Omental fat pad (tissue), 4 donors: ENCODE measurements at places on chromosomes 3 and 15.

DNA sequence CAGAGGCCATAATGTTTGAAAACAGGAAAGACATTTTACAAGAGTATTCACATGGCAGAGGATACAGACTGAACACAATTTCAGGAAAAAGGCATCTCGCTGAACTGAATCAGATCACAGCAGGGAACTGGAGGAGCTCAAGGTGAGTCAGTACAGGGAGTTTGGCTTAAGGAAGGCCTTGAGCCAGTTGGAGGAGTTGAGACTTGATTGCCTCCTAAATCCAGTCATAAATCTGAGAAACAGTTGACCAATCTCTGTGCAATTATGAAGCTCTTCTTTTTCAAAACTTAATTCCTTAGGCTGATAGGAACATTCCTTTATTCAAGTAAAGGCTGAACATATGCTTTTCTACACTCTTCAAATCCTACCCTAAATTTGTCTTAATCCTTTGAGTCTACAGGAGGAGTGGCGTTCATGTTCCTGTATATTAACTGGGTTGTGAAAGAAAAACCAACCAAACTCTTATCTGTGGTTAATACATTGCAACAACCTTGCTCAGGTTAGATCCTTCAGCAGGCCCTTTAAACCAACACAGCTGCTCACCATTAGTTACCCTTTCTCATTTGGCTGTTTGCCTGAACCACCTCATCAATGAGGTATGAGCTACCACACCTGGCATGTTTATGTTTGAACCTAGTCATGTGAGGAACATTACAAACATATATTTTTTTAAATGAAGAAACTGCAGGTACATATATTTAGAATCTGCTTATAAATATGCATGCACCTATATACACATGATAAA is 404.1 kb upstream of the ATP11B start:
- DNase-seq = no peak

GRCh38 chr3:110026421-110026820 is 689.1 kb upstream of the DPPA4 start:
- DNase-seq = no peak

DNA sequence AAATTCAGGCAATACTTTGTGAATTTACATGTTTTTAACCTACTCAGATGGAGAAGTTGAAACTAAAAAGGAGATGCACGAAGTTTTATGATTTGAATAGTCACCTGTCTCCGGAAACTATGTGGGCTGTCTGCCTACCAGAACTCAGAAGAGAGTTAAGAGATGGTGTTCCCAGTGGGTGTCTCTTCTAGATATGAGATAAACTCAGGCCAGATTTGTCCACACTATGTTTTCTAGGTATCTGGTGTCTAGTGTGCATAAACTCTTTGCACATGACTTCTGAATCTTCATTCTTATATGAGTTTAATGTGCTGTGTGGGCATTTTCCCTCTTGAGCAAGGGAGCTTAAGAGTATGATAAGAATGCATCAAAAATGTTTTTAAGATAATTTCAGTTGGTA is 222.8 kb downstream of the FOXP1 start:
- DNase-seq = no peak

GRCh38 chr3:136250903-136251460 is 842 bp downstream of the PCCB start:
- DNase-seq = no peak

DNA sequence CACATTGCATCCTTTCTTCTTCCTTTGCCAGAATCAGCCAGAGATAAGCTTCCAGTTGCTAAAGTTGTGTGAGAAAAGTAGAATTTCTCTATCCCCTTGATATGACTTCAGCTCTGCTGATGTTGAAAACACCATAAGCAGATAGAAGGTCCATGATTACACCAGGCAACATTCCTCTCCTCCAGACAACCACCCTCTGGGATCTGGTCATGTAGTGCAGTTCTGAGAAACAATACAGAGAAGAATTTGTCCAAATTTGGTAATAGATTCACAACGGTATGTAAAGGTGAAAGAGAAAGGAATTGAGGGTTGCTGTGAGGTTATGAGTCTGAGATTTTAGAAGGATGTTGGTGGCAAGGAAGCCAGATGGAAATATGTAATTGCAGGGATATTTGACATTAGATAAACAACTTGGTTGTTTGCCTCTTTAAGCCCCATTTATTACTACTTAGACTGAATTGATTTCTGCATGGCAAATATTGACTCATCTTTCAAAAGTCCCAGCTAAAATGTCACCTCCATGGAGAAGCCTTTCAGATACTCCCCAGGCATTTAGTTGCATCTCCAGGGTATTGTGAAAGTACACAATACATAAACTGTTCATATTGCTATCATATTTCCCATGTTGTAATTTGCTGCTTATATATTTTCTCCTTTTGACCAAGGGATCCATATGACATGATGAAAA is 134.9 kb downstream of the GAP43 start:
- no peak for DNase-seq
